ENCODE measurements at places on chromosomes 5 and 9.

GRCh38 chr9:36999728-37000333 is 34.2 kb downstream of the PAX5 start:
- DNase-seq: no peak

DNA sequence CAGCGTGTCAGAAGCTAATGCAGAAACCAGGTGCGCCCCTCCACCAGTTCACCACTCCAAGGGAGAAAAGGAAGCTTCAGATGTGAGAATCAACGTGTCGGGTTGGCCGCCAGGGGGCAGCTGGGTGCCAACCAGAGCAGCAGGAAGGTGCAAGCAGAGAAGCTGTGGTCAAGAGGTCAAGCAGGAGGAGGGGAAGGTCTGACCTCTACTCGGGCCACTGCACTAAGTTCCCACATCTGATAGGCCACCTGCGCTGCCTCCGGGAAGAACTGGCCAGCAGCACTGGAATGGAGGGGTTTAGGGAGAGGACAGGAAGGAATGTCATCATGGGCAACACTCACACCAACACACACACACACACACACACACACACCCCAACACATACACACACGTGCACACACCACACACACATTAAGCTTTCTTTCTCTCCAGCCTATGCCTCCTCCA is 31.4 kb downstream of the ANXA6 start:
- DNase-seq: peak; percentile 91

- DNase-seq: no peak
Measured at GRCh38 chr5:143826951-143827444, 15.0 kb downstream of the HMHB1 start.

DNA sequence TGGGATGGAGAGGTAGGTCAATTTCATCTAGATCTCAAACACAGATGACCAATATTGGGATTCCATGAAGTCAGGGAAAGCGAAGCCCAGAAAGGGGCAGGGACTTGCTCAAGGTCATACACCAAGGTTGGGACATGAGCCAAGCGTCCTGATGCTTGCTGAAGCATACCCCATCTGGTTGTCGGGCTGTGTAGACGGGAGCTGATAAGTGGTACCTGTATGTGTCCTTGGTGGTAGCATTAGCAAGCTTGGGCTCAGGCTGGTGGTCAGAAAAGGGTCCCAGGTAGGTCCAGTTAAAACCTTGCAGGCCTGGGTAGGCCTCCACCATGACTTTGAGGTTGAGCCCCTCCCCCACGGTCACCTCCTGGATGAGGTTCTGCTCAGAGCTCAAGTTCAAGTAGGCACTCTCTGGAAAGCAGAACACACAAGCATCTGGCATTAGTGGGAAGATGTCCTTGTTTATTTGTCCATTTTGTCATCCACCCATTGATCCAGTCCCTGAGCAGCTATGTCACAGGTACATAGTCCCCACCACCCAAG is 13.2 kb downstream of the CSF1R start:
- DNase-seq: peak; percentile 18

DNA sequence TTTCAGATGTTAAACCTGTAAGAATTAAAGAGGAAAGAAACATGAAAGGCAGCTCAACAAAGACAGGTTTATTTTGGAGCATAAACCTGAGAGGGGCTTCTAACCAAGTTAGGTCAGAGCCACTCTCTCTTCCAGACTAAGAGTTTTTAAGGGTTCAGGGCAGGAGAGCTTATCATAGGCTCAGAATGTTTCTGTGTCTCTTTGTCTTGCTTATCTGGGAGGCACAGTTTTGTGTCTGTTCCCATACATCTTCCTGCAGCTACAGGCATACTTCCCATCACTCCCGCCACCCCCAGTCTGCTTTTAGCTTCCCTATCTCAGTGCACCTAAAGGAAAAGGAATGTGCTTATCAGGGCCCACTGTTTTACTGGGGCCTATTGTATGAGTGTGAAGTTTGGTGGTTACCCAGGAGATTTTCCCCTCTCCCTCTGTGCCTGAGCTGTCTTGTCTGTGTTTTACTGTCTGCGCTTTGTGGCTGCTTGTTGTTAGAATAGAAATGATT is 21.9 kb downstream of the CD14 start:
- DNase-seq: no peak

GRCh38 chr9:2321523-2322148 is 300.0 kb upstream of the VLDLR start:
- DNase-seq: no peak

DNA sequence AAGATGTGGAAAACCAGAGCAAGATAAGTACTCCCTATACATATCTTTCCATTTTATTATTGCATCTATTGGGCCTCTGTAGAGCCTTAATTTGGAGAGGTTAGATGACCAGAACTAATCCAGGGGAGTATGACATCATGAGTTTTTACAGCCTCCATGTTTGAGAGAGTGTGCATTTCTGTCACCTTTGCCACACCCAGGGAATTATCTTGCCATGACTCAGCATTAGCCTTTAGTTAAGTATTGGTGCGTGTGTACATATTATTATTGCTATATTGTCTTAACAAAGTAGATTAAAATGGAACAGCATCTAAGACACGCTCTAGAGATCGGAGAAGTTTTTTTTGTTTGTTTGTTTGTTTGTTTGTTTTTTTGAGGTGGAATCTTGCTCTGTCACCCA is 27.6 kb downstream of the DIMT1 start:
- no peak for DNase-seq

GRCh38 chr9:93210324-93210973 is 26.5 kb downstream of the WNK2 start:
- DNase-seq: no peak

DNA sequence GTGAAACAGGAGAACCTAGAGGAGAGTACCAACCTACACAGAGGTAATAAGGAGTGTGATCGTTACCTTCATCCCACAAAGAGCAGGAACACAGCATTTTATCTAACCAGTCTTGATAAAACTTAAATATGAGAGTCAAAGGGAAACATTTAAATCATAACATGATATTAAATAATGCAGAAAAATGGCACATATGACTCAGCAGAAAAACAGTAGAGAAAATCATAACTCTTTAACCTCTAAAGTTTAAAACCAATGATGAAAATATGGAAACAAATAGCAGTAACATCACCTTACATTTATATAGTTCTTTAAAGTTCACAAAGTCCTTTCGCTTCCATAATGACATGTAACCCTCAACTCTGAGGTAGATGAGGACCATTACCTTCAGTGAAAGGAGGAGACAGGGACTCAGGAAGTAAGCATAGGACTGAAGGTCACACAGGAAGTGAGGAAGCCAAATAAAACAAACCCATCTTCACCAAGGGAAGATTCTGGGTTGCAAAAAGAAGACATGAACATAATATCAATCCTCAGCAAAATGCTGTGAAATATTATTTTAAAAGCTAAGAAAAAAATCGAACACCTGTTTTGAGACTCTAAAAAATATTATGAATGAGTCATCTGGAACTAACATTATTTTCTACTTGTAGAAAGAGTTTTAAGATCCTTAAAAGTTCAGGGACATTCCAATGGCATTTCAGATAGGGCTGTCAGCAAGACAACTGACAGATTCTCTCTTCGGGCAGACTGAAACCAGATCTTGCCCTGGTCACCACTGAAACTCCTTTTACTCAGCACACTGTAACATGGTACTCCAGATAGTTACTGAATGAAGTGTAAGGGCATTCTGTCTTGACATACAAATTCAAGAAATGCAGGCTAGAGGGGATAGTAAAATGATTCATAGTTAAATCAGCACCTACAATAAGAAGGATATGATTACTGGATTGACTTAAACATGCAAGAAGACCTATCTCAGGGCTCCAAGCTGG is 148.5 kb downstream of the EPB41L4A start:
- DNase-seq: no peak

DNA sequence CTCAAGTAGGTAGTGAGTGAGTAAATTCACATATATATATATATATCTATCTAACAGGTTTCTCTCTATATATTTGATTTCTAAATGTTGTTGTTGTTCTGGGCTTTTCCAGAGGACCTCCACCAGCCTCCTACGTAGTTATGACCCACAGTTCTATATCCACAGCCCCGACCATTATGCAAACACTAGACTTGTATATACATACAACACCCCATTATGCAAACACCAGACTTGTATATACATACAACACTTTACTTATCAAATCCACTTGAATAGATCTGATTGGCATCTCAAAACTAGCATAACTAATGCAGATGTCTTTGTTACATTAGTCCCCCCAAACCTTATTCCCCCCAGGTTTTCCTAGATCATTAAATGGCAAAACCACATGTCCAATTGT is 108.7 kb downstream of the JAKMIP2 start:
- DNase-seq: no peak

DNA sequence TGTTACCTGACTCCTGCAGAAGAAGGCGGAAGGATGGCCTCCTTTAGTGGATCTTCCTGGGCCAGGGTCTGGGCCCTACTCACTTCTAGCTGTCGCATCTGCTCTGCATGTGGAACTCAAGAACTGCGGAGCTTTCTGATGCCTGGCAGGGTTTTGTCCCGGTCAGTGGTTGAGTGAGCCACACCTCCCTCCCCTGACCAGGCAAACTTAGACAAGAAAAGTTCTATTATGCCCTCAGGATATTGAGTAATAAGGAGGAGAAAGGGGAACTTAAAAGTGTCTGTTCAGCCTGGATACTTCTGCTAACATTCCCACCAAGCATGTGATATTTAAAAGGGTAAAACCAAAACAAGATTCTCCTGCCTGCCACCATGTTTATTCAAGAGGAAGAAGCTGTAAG is at the start of gene FYB1:
TSS of gene FYB1 (minus strand) at position 127 of the 400 bp plus-strand sequence. CDS start 16,603 bp downstream, outside the sequence.
- DNase-seq: no peak

- DNase-seq: no peak
Measured at GRCh38 chr5:155285706-155286105, 272.2 kb downstream of the KIF4B start.

- no peak for DNase-seq
Measured at GRCh38 chr9:97593960-97594359, 39.2 kb downstream of the TSTD2 start.

- DNase-seq: no peak
Measured at GRCh38 chr5:16781828-16782626, 154.1 kb downstream of the MYO10 start.

DNA sequence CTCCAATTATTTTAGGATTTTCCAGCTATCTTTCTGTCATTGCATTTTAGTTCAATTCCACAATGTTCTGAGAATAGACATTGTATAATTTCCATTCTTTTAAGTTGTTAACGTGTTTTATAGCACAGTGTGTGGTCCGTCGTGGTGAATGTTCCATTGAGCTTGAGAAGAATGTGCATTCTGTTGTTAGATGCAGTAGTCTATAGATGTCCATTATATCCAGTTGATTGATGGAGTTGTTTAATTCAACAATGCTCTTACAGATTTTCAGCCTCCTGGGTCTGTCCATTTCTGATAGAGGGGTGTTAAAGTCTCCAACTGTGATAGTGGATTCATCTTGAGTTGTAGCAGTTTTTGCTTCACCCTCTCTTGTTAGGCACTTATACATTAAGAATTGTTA is 1587.7 kb upstream of the NUDT12 start:
- no peak for DNase-seq

DNA sequence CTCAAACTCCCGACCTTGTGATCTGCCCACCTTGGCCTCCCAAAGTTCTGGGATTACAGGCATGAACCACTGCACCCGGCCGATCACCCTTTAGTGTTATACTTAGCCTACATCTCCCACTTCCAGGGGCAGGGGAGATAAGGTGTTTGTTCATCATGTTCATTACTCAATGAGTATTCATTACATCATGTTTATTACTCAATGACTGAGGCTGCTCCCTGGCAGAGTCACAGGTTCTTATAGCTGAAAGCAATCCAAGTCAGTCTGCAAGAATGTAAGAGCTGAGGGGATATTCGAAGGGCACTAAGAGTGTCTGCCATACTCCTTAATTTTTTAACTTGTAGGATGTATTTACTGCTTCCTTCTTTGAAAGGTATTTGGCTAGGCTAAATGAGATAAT is 214.2 kb downstream of the SPATA31D1 start:
- no peak for DNase-seq

DNA sequence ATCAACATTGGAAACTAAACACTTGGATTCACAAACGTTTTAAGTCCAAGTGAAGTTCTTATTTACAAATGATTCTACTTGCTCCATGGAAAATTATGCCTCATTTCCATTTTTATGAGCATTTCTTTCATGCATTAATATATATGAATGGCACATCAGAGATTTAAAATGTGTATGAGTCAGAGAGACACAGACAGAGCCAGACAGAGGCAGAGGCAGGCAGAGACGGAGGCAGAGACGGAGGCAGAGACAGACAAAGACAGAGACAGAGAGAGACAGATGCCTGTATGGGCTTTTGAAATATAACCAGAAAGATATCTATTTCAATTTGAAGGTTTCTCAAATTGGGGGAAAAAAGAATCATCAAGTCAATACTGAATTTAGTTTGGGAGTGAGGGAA is 649.0 kb downstream of the PTPRD start:
- no peak for DNase-seq

GRCh38 chr5:32709750-32710549 is 1.2 kb upstream of the NPR3 start:
- peak; percentile 79 for DNase-seq

DNA sequence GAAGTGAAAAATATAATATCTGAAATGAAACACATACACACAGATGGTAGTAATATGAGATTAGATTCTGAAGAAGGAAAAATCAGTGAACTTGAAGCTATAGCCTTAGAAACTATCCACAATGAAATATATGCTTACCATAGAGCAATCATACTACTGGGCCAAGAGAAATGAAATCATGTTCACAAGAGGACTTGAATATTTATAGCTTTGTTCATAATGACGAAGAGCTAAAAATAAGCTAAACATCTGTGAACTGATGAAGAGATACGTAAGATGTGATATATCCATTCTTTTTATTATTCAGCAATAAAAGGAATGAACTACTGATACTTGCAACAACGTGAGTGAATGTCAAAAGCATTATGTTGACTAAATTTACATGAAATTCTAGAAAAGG is 92.6 kb upstream of the ALDH1B1 start:
- DNase-seq: no peak

- DNase-seq: no peak
Measured at GRCh38 chr9:20477940-20478620, 144.2 kb downstream of the MLLT3 start.

- DNase-seq: peak; percentile 61
Measured at GRCh38 chr9:18208166-18209059, 265.5 kb upstream of the ADAMTSL1 start.

GRCh38 chr5:172364773-172365172 is 81.2 kb upstream of the UBTD2 start:
- no peak for DNase-seq

GRCh38 chr9:35675204-35675603 is 1.5 kb downstream of the CA9 start:
- DNase-seq: no peak

GRCh38 chr5:1973391-1974013 is 90.8 kb upstream of the IRX4 start:
- peak; percentile 41 for DNase-seq

DNA sequence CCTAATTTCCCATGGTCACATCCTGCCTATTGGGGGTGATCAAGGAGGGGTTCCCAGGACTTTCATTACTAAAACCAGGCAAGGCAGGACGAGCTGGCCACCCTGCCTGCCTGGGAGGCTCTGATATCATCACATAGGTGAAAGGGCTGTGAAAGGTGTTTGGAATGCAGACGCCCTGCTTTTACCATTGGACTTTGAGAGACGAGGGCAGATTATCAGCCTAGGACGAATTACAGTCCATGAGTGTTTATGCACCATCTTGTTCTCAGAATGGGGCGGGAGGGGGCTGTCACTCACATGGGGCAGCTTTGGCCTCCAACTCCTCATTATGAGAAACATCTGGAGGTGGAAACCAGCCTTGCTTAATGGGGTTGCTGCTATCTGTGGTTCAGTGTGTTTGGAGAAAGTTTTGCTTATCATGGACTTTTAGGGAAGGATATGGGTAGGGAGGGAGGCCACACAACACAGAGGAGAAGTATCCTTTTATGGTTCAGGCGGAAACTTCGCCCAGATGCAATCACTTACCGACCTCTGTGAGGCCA is 69.8 kb upstream of the UBTD2 start:
- no peak for DNase-seq
